Ovary (tissue), 10 donors: ENCODE measurements at places on chromosomes 3 and 15. TPM values are rescaled to one million over a fixed set of nuclear protein-coding genes. Genes with fewer than 3 reads are reported as not detected.

GRCh38 chr3:46417841-46418611 lies 11.0 kb downstream of the CCRL2 start:
- no peaks in the 10 kb centered on the region for H3K36me3 ChIP-seq
- no peaks in the 10 kb centered on the region for H3K4me1 ChIP-seq
- H3K4me3 ChIP-seq = no peak overlapping the region
- no peaks in the 10 kb centered on the region for H3K27me3 ChIP-seq

GRCh38 chr3:160398820-160399124 lies 253 bp downstream of the IFT80 start:
- H3K27ac ChIP-seq = peak overlapping the region; percentile 87
- H3K36me3 ChIP-seq = no peaks in the 10 kb centered on the region
- DNase-seq = no peak
- peaks cover 1% of the 10 kb centered on the region for H3K4me1 ChIP-seq

DNA sequence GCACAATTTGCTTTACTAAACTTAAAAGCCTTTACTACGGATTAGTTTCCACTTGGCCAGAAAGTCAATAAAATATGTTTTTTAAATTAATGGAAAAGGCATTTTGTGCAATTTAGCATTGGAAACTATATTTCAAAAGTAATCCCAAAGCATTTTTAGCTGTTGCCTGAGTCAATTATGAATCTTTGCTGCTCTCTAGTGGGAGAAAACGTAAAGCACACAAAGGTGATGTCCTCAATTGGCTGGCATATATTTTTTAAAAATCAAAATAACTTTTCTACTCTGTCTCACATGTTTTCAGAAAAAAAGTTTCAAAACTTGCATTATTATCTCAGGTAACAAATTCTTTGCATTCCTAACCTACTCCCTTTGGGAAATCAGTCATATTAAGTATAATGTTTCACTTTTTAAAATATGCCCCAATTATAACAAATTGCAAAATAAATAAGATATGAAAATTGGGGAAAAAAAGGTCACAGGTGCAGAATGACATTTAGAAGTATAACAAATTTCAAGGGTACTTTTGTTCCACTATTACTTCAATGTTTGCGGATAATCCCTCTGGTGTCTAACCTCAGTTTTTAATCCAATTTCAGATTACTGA lies 47.2 kb upstream of the TEX55 start:
- no peaks in the 10 kb centered on the region for H3K36me3 ChIP-seq
- H3K27me3 ChIP-seq = no peaks in the 10 kb centered on the region
- H3K4me1 ChIP-seq = no peaks in the 10 kb centered on the region
- no peak overlapping the region for H3K4me3 ChIP-seq
- DNase-seq = no peak
- H3K27ac ChIP-seq = no peak overlapping the region

GRCh38 chr3:177758126-177758525 lies 560.8 kb upstream of the TBL1XR1 start:
- no peak for DNase-seq
- no peaks in the 10 kb centered on the region for H3K27me3 ChIP-seq
- no peak overlapping the region for H3K4me3 ChIP-seq
- H3K27ac ChIP-seq = no peak overlapping the region
- H3K4me1 ChIP-seq = peaks cover 10% of the 10 kb centered on the region
- no peaks in the 10 kb centered on the region for H3K36me3 ChIP-seq

- no peaks in the 10 kb centered on the region for H3K4me1 ChIP-seq
- peaks cover 3% of the 10 kb centered on the region for H3K27me3 ChIP-seq
- no peak for DNase-seq
- H3K27ac ChIP-seq = no peak overlapping the region
These were observed 312.6 kb upstream of the LMCD1 start for GRCh38 chr3:8189051-8189450.

GRCh38 chr3:154025007-154025406 lies 96.2 kb upstream of the ARHGEF26 start:
- H3K27me3 ChIP-seq = no peaks in the 10 kb centered on the region
- DNase-seq = no peak
- no peaks in the 10 kb centered on the region for H3K4me1 ChIP-seq
- no peak overlapping the region for H3K27ac ChIP-seq
- H3K4me3 ChIP-seq = no peak overlapping the region

- DNase-seq = no peak
- H3K27ac ChIP-seq = no peak overlapping the region
- no peak overlapping the region for H3K4me3 ChIP-seq
- no peaks in the 10 kb centered on the region for H3K36me3 ChIP-seq
- H3K27me3 ChIP-seq = no peaks in the 10 kb centered on the region
- H3K4me1 ChIP-seq = peaks cover 1% of the 10 kb centered on the region
These were observed 18.3 kb upstream of the EPHB3 start for GRCh38 chr3:184543256-184543655.

GRCh38 chr3:190854062-190854461 lies 8.4 kb downstream of the GMNC start:
- H3K4me3 ChIP-seq = no peak overlapping the region
- no peaks in the 10 kb centered on the region for H3K36me3 ChIP-seq
- no peaks in the 10 kb centered on the region for H3K27me3 ChIP-seq

GRCh38 chr15:73273181-73274002 lies 95.4 kb downstream of the HCN4 start:
- H3K36me3 ChIP-seq = no peaks in the 10 kb centered on the region
- H3K27ac ChIP-seq = no peak overlapping the region
- peak; percentile 61 for DNase-seq
- H3K4me1 ChIP-seq = no peaks in the 10 kb centered on the region
- no peak overlapping the region for H3K4me3 ChIP-seq

GRCh38 chr15:50558012-50558411 lies 11.5 kb upstream of the USP50 start:
- no peak overlapping the region for H3K27ac ChIP-seq
- no peak overlapping the region for H3K4me3 ChIP-seq
- no peaks in the 10 kb centered on the region for H3K36me3 ChIP-seq

GRCh38 chr3:122678506-122678905 lies 2.1 kb upstream of the PARP14 start:
- peaks cover 16% of the 10 kb centered on the region for H3K4me1 ChIP-seq
- H3K4me3 ChIP-seq = no peak overlapping the region
- H3K27me3 ChIP-seq = no peaks in the 10 kb centered on the region
- DNase-seq = no peak
- H3K36me3 ChIP-seq = no peaks in the 10 kb centered on the region

GRCh38 chr3:45664578-45664977 lies 24.6 kb upstream of the SACM1L start:
- H3K36me3 ChIP-seq = no peaks in the 10 kb centered on the region
- no peak overlapping the region for H3K27ac ChIP-seq
- H3K27me3 ChIP-seq = no peaks in the 10 kb centered on the region

- no peak overlapping the region for H3K27ac ChIP-seq
- H3K4me3 ChIP-seq = no peak overlapping the region
- H3K27me3 ChIP-seq = no peaks in the 10 kb centered on the region
- no peaks in the 10 kb centered on the region for H3K36me3 ChIP-seq
These were observed 59.6 kb downstream of the PDE8A start for GRCh38 chr15:85041230-85041629.

DNA sequence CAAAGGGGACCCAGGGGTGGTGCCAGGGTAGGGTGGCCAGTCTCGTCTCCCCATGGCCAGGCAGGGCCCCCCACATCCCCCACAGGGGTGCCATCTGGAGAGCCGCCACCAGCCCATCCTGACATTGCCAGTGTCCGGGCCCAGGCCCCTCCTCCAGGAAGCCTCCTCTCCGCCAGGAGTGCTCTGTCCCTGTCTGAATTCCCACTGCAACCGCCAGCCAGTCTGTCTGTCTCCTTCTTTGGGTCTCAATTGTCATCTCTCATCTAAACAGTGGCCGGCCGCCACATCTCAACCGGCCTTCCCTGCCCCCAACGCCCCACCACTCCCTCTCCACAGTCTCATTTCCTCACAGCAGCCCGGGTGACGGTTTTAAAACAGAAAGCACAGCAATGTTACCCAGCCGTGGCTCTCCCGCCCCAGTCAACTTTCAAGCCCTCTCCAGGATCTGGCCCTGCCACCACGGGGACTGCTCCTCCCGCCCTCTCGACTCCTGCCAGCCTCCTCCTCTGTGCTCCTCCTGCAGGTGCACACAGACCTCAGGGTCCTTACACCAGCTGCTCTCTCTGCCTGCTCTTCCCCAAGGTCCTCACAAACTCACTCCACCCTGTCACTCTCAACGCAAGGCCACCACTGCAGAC lies 57.0 kb downstream of the IQSEC1 start:
- no peaks in the 10 kb centered on the region for H3K27me3 ChIP-seq
- H3K36me3 ChIP-seq = no peaks in the 10 kb centered on the region
- DNase-seq = no peak

GRCh38 chr3:186786922-186787321 lies 3.5 kb downstream of the EIF4A2 start:
- H3K4me1 ChIP-seq = peaks cover 14% of the 10 kb centered on the region
- no peaks in the 10 kb centered on the region for H3K36me3 ChIP-seq
- H3K4me3 ChIP-seq = no peak overlapping the region
- no peaks in the 10 kb centered on the region for H3K27me3 ChIP-seq
- no peak overlapping the region for H3K27ac ChIP-seq
- no peak for DNase-seq

DNA sequence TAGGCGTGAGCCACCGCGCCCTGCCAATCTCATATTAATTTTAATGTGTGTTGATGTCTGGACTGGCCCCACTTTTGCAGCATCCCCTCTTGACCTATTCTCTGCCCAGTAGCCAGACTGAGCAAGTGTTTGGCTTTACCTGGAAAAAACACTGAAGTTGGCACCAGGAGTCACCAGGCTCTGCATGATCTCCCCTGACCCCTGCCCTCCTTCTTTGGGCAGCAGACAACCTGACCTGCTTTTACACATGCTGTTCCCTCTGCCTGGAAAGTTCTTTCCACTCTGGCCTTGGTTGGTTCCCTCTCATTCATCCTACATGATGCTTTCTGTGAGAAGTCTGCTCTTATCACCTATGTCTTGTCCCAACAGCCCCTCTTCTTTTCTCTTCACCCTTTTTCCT lies 67.9 kb upstream of the SLC2A2 start:
- H3K36me3 ChIP-seq = no peaks in the 10 kb centered on the region
- DNase-seq = no peak
- no peak overlapping the region for H3K4me3 ChIP-seq
- H3K27me3 ChIP-seq = no peaks in the 10 kb centered on the region

DNA sequence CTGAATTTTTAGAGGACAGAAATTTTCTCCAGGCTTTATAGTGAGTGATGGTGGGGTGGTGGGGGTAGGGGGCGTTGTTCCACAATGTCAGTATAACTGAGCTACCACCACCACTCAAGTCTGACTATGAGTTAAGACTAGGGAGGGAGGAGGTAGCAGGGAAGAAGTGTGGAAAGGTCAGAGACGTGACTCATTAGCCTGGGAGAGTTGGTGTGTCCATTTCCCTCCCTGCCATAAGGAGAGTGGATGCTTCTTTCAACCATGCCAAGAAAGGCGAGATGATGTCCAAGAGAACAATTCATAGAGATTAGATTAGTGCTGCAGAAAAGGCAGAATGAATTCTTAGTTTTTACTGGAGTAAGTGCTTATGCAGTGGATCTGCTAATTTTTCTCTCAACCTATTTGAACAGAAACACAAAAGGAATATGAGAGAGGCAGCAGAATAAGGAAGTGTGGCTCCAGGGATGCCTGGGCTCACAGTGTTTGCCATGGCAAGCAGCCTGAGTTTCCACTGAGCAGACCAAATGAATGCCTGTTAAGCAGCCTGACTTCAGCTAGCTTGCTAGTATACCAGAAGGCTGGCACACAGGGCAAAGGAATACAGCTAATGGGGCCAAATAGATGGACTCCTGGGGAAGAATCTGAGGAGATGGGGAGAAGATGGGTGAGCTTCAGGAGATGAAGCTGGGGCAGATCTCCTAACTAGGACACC lies 708.9 kb downstream of the NTRK3 start:
- H3K4me1 ChIP-seq = no peaks in the 10 kb centered on the region
- no peaks in the 10 kb centered on the region for H3K27me3 ChIP-seq
- DNase-seq = no peak
- no peak overlapping the region for H3K27ac ChIP-seq
- no peaks in the 10 kb centered on the region for H3K36me3 ChIP-seq
- no peak overlapping the region for H3K4me3 ChIP-seq

DNA sequence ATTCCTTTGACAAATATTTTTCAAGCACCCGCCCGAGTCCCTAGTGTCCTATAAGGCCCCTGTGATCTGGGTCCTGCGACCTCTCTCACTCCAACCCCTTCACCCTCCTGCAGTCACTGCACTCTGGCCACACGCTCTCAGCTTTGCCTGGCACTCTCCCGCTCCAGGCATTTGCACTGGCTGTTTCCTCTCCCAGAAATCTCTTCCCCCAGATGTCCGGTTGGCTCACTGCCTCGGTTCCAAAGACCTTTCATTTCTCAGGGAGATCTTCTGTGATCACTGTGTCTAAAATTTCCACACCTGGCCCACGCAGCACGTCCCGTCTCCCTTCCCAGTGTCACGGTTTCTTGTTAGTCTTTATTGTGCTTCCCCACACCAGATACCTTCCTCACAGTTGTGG lies 97.4 kb downstream of the WNT7A start:
- H3K27ac ChIP-seq = no peak overlapping the region
- no peak overlapping the region for H3K4me3 ChIP-seq
- no peaks in the 10 kb centered on the region for H3K4me1 ChIP-seq
- peak; percentile 28 for DNase-seq
- no peaks in the 10 kb centered on the region for H3K36me3 ChIP-seq

- H3K27ac ChIP-seq = no peak overlapping the region
- H3K4me3 ChIP-seq = no peak overlapping the region
- H3K27me3 ChIP-seq = no peaks in the 10 kb centered on the region
- no peaks in the 10 kb centered on the region for H3K36me3 ChIP-seq
- H3K4me1 ChIP-seq = peaks cover 5% of the 10 kb centered on the region
These were observed 57.7 kb downstream of the IQSEC1 start for GRCh38 chr3:13015286-13016082.

DNA sequence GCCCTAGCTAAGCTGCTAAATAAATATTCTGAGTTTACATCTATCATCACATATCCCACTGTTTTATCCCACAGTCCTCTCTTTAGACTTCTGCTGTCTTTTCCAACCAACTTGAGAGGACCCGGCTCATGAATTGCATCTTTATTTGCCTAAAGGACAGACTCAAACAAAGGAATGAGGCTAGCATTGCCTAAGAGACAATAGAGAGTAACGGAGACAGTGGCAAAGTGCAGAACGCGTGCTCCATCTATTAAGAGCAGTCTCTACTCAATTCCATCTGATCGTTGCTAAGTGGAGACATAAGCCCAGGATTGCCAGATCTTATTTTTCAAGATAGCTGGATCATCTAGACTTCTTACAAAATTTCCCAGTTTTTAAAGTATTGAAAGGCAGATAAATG lies 2.3 kb downstream of the ADAMTSL3 start:
- no peak overlapping the region for H3K27ac ChIP-seq
- H3K36me3 ChIP-seq = no peaks in the 10 kb centered on the region
- no peaks in the 10 kb centered on the region for H3K27me3 ChIP-seq
- DNase-seq = no peak

GRCh38 chr15:67707520-67708283 lies 117.6 kb upstream of the SKOR1 start:
- H3K4me1 ChIP-seq = no peaks in the 10 kb centered on the region
- no peak for DNase-seq
- no peak overlapping the region for H3K27ac ChIP-seq
- no peaks in the 10 kb centered on the region for H3K27me3 ChIP-seq
- no peak overlapping the region for H3K4me3 ChIP-seq

Gene PAQR9
- not detected for total RNA-seq

Gene DGKG
- 1.4 TPM for total RNA-seq

Gene SLC51B
- total RNA-seq = not detected

Gene SUSD5
- total RNA-seq = 3.9 TPM

Gene C3orf20
- not detected for total RNA-seq

Gene WDR49
- total RNA-seq = 1.3 TPM

Gene GOLGA6A
- total RNA-seq = 0.37 TPM

Gene MESP2
- total RNA-seq = not detected

Gene TRIM71
- total RNA-seq = not detected

Gene CCNB2
- 0.40 TPM for total RNA-seq

Gene OXTR
- 0.95 TPM for total RNA-seq

Gene ROPN1
- total RNA-seq = not detected

Gene AADACL2
- 2.8 TPM for total RNA-seq

Gene ANKRD63
- total RNA-seq = not detected

Gene DUOX2
- 0.89 TPM for total RNA-seq

Gene PLXNA1
- total RNA-seq = 13.8 TPM
